ENCODE measurements at places on chromosomes 16 and 17. TPM values are rescaled to one million over a fixed set of nuclear protein-coding genes. Genes with fewer than 3 reads are reported as not detected.

DNASE1L2 gene
- 3.8 TPM for total RNA-seq

CD300LF gene
- not detected for total RNA-seq

HEXD gene
- total RNA-seq = 16.2 TPM

CDRT15L2 gene
- not detected for total RNA-seq

AATK gene
- 0.59 TPM for total RNA-seq

CUEDC1 gene
- total RNA-seq = 21.5 TPM

MYH11 gene
- total RNA-seq = not detected

KRT12 gene
- total RNA-seq = not detected
